ENCODE measurements at places on chromosomes 12 and 14.

- no peak for DNase-seq
Measured at GRCh38 chr12:76449583-76449982, 101.4 kb upstream of the BBS10 start.

DNA sequence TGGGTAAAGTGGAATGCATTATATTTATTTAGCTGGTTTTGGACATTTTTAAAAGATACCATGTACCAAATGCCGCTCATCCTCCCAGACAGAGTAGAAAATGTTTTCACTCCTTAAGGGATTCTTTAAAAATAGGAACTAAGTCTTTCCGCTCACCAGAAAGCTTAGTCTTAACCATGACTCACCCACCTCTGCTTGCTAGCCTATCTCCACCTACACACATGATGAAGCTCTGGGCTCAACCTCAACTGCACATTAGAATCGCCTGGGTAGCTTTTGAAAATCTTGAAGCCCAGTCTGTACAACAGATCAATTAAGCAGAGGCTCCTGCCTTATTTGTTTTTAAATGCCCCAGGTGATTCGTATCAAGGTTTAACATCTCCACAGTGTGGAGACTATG is 260.5 kb downstream of the NEDD1 start:
- DNase-seq, result no peak

GRCh38 chr12:77855548-77855947 is 24.9 kb downstream of the NAV3 start:
- no peak for DNase-seq

GRCh38 chr14:102575160-102575845 is 17.1 kb upstream of the RCOR1 start:
- no peak for DNase-seq

DNA sequence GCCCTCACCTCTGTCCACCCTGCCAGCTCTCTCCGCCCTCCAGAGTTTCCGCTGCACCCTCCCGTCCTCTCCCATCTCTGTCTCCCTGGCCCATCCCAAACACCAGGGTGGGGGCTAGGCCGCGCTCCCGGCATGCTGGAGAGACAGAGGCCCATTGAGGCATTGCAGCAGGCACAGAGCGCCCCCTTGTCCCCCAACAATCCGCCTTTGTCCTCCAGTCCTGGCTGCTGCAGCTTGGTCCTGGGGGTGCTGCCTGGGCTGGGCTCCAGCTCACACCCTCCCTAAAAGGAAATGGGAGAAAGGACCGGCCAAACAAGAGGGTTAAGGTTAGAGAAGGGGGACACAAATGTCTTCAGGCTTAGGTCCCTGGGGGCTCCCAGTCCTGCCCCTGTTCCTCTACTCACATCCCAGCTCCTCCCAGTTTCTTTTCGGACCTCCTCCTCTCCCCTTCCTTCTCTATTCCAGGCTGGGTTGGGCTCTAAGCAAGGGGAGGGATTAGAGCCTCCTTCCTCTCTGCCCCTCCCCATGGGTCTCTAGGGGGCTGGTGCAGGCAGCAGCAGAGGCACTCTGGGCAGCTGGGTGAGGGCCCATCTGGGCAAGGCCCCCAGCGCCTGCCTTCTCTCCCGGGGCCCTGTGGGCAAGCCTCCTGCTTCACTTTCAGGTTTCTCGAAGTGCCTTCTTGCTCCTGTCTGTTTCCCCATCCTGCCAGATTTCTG is at the start of gene CMTM5:
Gene CMTM5 (plus strand): TSS at position 565 of the 716 bp plus-strand sequence. CDS start 206 bp downstream, outside the sequence.
- no peak for DNase-seq

DNA sequence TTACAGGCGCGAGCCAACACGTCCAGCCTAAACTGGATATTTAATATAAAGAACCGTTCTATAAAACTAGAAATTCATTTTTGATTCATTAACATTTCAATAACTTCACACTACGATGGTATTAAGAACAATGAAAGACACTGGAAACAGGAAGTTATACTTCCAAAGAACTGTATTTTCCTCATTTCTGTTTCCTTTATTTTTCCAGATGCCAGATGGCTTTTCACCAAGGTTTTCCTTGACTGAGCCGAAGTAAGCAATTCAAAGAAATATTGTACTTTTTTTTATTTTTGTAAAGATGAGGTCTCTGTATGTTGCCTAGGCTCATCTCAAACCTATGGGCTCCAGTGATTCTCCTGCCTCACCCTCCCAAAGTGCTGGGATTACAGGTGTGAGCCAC is 28.2 kb downstream of the EEA1 start:
- no peak for DNase-seq

DNA sequence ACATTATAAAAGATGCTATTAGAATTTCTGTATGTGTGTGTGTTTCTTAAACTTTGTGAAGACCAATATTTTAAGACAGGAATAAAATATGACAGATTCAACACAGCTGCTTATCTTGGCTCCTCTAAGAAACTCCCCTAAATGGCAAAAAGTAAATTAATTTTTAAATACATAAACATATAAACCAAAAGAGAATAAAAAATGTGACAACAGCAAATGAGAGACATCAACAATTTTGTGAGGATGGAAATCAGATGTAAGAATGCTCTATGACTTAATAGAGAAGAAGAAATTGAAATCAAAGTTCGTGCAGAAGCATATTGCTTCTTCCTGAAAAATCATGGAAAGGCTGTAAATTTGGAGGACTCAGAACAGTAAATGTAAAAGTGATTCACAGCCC is 1083.8 kb downstream of the FLRT2 start:
- DNase-seq, result no peak

GRCh38 chr12:24227551-24227950 is 278.1 kb upstream of the SOX5 start:
- DNase-seq, result no peak

DNA sequence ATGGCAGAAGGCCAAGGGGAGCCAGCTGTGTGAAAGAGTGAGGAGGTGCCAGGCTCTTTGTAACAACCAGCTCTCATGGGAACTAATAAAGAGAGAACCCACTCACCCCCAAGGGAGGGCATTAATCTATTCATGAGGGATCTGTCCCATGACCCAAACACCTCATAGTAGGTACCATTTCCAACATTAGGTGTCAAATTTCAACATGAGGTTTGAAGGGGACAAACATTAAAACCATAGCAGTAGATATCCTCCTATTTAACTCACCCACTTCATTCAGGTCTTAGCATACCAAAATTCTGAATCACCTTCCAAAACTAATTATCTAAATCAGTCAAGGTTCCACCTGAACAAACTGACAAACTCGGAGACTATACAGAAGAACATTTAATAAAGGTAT is 75.3 kb downstream of the PPFIA2 start:
- no peak for DNase-seq

DNA sequence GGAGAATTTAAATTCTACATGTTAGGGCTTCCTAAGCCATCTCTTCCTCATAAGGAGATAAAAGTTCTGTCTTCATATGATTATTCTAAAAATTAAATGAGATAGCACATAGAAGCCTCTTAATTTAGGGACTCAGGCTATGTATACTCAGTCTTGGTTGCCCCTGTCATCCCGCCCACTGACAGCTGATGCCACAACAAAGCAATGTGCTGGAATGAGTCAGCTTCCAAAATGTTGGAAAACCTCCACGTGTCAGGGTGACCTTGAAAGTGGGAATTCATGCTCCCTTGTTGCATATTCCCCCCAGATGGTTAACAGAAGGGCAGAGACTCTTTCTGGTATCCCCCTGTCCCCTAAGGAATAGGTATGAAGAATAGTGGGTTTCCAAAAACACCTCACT is 238.0 kb upstream of the DDHD1 start:
- DNase-seq, result no peak

DNA sequence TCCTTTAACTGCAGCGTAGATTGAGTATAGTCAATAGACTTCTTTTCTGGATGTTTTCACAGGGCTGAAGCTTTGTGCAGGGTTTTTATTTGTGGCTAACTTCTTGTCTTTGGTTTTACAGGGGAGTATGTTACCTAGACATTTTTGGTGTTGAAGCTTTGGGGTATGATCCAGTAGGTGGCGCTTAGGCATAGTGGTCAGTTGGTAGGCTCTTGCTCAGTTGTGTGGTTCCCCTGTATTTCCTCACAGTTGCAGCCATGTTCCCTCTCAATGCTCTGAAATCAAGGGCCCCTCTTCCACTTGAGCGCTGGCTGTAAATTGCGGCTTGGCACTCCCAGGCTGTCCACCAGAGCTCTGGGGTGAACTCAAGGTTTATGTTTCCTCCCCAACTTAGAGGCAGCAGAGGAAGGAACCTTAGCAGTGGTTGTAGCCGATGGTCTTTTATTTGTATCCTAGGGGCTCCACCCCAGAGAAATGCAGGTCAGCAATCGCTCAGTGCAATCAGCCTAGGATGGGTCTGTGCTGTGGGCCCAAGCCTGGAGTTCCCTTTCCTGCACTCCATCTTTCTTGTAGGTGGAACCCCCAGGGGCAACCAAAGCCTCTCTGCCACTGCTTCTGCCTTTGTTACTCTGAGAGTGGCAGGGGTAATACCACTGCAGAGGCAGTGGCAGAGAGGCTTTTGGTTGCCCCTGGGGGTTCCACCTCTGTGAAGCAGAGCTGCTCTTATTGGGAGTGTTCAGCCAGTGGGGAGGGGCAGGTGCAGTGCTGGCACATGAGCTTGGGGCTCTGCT is 55.1 kb downstream of the CMAS start:
- DNase-seq, result peak; percentile 14

DNA sequence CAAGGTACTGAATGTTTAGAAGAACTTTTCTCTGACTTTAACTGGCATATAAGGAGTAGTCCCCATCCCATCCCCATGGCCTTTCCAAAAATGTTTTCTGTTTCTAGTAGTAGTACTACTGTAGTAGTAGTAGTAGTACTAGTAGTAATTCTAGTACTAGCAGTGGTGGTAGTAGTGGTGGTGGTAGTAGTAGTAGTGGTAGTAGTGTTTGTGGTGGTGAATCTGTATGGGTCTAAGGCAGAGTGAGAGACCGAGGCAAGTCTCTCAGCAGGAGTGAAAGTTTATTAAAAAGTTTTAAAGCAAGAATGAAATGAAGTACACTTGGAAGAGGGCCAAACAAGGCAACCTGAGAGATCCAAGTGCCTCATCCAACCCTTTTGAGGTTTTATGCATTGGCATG is 58.6 kb downstream of the FOXN4 start:
- DNase-seq, result no peak

DNA sequence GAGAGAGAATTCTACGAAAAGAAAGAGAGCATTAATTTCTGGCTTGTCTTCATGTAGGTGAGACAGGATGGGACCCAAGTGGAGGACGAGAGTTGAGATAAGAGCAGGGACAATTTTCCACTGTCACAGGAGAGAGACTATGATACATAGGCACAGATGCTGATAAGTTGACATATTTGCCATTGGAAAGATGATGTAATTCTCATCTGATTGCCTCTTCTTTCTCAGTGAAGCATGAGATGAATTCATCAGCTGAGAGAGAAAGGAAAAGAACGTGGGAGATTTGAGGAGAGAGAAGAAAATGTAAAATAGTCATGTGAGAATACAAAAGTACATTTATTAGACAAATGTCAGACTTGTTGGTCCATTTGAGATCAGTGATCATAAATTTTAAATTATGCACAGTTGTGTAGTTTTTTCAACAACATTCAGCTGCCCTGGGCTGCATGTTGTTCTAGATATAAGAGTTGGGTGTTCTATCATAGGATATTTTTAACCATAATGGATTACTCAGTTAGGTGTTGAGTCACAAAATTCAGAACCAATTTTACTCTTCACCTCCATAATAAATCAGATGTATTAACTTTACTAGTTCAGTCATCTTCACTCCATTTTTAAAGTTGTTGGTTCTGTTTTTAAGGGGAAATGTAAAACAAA is 222.9 kb downstream of the DPY19L2 start:
- no peak for DNase-seq

DNA sequence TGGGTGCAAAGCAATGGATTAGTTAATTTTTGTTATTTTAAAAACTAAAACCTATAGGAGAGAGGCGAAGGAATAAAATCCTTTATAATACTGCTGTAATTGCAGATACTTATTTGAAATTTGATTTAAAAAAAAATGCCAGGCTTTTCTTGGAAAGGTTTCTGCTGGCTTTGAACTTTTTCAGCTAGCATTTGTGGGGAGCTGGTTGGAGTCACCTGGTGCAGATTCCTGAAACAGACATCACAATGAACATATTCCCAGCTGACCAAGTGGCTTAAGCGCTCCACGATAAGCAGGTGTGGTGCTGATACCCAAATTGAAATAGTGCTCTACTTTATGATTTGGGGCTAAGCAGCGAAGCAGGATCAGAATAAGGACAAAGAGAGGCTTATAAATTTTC is 42.9 kb downstream of the DACT1 start:
- no peak for DNase-seq

DNA sequence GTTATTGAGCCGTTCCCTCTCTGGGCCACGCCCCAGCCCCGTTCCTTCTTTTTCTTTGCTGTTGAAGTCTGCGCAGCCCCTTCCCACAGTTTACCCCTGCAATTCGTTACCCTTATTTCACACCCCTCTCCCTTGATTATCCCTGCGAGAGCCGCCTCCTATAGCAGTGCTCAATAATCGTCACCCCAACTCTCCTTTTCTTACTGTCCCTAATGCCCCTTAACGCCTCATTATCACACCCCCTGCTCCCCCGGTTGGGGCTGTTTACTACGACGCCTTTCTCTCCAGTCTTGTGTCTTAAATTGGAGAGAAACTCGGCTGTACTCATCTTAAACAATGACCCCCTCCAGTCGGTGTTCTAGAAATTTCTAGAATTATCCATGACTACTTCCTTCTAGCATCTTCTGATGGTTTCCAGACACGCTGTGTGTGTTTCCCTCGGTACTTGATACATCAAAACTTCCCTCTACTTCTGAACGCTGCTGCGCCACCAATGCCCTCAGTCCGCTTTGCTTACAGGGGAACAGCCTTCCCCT is 713 bp upstream of the FBXL14 start:
- no peak for DNase-seq

- no peak for DNase-seq
Measured at GRCh38 chr12:29167988-29168387, 18.9 kb downstream of the FAR2 start.

DNA sequence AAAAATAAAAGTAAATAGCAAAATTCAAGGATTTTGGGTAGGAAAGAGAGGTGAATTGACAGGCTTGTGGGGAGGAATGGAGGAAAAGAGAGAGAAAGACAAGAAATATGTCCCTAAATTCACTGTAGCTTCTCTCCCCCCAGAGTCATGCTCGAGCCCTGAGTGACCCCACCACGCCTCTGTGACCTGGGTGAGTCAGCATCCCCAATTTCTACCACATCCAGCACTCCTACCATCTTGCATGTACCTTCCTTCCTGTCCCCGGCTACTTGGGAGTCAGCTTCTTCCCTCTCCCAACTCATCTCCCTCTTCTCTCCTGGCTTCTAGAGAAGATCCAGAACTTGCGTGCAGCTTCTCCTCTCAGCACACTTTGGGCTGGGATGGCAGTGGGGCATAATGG is 9.8 kb downstream of the ZNF219 start:
- DNase-seq, result no peak

DNA sequence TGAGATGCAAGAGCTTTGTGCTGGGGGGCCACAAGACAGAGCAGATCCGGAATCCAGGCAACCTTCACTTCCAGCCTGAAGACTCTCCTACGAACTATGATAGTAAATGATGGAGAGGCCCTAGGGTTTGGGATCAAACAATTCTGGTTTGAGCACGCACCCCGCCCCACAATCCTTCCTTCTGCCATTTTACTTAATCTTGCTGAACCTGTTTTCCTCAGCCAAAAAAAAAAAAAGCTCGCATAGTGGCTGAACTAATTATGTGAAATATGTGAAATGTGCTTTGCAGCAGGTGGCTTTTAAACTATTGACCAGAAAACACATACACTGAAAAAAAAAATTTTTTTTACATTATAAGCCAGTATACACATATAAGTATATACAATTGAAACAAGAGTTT is 667 bp upstream of the ITFG2 start:
- DNase-seq, result no peak

GRCh38 chr14:45377166-45377565 is 124.2 kb upstream of the MIS18BP1 start:
- no peak for DNase-seq

- DNase-seq, result no peak
Measured at GRCh38 chr14:96088074-96088473, 48.9 kb downstream of the C14orf132 start.

Data from effector memory CD4-positive, alpha-beta T cell (primary cell).